ENCODE measurements at places on chromosomes 4 and X.

- no peak for DNase-seq
Observed at GRCh38 chr4:183263787-183264386, 56.2 kb downstream of the CLDN22 start.

DNA sequence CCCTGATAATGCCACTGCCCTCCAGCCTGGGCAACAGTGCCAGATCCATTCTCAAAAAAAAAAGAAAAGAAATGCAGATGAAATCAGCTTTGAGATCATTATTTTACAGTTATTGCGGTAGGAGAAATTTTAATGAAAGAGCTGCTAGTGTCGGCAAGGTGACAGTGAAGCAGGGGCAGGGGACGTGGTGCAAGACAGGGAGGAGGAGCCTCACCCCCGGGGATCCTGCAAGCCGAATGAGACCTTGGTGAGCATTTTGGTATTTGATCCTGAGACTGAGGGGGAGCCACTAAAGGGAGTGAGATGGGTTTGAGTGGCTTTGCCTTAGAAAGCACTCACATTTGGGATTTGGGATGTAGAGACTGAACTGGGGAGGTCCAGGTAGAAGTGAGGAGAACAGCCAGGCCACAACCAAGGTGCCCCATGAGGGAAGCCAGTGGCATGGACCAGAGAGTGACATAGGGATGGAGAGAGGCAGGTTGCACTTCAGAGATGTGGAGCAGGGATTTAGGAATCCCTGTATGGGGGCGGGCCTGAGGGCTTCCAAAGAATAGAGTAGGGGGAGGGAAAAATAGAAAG lies 23.6 kb downstream of the RBM10 start:
- no peak for DNase-seq

- DNase-seq = no peak
Observed at GRCh38 chrX:3134316-3134945, 93.2 kb downstream of the ARSF start.

DNA sequence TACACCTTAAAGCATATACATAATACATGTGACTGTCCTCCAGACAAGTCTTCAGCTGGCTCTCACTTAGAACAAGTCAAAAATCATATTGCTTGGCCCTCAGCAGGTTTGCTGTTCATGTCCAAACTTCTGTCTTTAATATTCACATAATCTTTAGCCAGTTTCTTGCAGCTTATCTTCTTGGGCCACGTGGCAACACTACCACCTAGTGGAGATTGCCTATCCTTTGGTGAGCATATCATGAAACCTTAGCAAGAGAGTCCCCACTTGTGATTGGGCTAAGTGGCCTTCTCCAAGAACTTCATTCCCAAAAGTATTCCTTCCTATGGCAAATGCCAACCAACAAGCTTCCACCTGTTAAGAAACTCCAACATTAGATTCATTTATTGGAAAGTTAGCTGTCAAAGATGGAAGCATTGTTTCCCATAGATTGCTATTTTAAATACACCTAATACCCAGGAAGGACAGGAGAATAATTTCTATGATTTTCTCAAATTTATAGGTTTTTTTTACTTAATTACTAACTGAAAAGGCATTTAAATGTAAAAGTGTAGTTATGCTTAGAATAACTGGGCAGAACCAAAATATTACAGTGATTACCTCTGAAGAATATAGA lies 231.9 kb upstream of the INTU start:
- DNase-seq = peak; percentile 62

DNA sequence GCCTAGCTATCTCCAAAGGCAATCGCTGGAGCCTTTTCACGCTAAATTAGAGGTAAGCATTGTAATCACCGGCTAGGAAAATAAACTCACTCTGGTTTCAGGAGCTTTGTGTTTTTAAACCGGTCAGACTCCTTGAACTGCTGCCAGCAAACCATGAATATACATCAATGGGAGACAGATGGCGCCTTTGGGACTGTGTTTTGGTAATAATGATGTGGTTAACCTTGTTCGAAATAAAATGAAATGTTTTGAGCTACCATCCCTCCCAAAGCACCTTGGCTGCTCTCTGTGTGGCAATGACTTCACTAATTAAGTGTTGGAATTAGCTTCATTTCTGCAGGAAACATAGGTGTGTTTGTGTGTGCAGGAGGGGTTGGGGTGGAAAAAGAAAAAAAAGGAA lies 65.3 kb downstream of the CLNK start:
- DNase-seq = no peak

DNA sequence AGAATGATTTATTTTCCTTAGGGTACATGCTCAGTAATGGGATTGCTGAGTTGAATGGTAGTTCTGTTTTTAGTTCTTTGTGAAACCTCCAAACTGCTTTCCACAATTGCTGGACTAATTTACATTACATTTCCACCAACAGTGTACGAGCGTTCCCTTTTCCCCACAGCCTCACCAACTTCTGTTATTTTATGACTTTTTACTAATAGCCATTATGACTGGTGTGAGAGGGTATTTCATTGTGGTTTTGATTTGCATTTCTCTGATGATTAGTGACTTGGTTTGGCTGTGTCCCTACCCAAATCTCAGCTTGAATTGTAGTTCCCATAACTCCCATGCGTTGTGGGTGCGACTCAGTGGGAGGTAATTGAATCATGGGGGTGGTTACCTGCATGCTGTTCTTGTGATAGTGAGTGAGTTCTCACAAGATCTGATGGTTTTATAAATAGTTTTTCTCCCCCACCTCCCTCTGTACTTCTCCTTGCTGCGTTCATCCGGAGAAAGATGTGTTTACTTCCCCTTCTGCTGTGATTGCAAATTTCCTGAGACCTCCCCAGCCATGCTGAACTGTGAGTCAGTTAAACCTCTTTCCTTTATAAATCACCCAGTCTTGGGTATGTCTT lies 95.1 kb downstream of the GBA3 start:
- no peak for DNase-seq

DNA sequence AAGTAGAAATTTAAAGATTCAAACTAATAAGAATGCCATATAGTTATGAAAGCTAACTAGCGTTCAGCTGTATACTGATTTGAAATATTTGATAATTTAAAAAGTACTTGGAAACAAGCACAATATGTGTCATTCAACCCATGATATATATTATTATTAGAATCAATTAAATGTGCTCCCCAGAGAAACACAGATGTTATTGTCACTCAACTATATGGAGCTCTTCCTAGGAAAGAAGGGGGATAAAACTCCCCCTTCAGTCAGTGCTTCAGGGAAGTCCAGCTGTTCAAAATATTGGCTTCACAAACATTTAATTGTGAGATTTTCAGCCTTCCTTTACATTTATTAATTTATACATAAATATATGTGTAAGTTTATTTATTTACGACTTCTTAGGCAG lies 135.9 kb downstream of the SLC4A4 start:
- DNase-seq = no peak

DNA sequence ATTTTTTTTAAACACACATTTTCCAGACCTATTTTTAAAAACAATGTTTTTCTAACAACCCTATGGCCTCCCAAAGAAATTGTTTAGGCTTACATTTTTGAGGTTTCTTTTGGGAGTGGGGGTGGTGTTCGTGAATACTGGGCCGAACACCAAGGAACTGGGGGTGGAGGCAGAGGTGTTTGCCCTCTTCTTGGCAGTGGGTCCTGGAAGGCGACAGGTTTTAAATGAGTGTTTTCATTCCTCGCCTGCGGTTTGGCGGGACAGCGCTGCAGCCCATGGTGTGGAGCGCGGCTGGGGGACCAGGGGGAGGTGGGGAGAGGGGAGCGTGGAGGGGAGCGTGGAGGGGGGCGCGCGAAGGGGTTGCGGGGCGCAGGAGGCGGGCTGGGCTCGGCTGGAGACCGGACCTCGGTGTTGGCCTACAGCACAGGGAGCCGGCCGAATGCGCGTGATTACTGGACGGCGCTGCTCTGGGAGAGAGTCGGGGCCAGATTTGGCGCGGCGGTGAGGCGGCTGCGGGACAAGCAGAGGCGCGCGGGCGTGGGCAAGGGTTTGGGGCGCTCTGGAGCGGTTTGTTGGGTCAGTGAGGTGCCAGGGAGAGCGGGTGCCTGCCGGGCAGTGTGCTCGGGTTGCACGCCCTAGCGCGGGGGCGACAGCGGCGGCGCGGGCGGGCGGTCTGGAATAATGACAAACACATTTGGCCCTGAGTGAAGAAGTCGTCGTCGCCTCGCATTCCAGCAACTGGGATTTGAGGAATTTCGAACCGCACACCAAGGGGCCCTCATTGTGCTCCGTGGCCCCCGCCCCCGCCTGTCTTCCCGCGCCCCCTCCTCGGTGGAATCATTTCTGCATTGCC lies 764 bp downstream of the PDGFRA start:
- peak; percentile 22 for DNase-seq

GRCh38 chr4:188707036-188707435 lies 567.8 kb downstream of the TRIML1 start:
- no peak for DNase-seq

- DNase-seq = no peak
Observed at GRCh38 chrX:22057667-22058066, 25.5 kb downstream of the PHEX start.

GRCh38 chr4:19689511-19689910 lies 562.2 kb upstream of the SLIT2 start:
- DNase-seq = no peak

GRCh38 chr4:189802884-189803283 lies 137.8 kb upstream of the FRG1 start:
- DNase-seq = no peak

DNA sequence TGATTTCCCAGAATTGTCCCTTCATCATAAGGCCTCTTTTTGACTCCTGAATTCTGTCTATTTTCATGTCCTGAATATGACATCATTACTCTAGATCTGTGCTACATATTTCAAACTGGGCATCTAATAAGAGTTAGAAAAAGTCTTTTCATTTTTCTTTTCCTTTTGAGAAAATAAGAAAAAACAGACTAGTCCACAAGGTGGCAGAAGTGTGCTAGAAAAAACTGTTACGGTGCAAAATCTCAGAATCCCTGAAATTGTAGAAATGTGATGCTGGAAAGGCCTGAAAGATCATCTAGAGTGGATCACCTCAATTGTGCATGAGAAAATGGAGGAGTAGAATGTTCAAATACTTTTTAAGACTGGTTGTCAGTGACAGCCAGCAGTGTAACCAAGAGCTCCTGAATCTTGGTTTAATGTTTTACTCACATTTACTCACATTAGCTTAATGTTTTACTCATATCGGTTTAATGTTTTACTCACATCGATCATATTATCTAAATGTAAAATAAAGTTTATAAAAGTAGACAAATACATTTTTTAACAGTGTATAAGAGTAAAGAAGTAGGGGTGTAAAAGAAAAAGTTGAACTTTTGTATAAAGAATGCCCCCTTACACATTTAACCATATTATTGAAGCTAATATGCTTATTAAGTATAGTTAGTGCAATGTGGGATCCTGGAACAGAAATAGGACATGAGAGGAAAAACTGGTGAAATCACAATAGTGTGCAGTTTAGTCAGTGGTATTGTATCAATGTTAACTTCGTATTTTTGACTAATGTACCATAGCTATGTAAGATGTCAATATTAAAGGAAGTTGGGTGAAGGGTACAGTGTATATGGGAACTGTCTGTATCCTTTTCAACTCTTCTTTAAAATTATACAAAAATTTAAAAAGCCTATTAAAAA lies 15.2 kb downstream of the ASB11 start:
- no peak for DNase-seq

- DNase-seq = no peak
Observed at GRCh38 chrX:149541521-149542047, 772 bp downstream of the EOLA1 start.

- DNase-seq = no peak
Observed at GRCh38 chr4:2075987-2076907, 17.1 kb downstream of the NAT8L start.

- DNase-seq = no peak
Observed at GRCh38 chr4:103497692-103498091, 222.1 kb downstream of the TACR3 start.
